ENCODE measurements at places on chromosomes 6 and 20.
A peak's percentile ranks its signal among the peaks of the same experiment; 100 is the strongest.

DNA sequence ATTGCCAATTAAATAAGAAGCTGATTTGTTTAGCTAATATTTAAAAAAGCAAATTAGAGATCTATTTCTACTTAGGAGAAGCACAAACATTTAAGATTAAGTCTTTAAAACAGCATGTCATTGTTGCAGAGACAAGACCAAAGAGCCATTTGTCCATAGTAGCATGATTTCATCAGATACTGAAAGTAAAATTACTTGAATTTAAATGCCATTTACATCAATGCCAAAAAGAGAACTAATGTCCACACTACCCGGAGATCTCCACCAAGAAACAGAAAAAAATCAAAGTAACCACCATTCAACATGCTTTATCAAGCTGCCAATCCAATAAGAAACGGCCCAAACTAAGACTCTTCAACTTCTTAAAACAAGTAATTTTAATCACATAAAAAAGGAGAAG is 15.7 kb downstream of the AURKA start:
- no peaks in the 10 kb centered on the region for H3K36me3 ChIP-seq
- H3K27ac ChIP-seq, result no peak overlapping the region
- no peak for DNase-seq
- no peak overlapping the region for H3K4me3 ChIP-seq
- no peaks in the 10 kb centered on the region for H3K4me1 ChIP-seq

DNA sequence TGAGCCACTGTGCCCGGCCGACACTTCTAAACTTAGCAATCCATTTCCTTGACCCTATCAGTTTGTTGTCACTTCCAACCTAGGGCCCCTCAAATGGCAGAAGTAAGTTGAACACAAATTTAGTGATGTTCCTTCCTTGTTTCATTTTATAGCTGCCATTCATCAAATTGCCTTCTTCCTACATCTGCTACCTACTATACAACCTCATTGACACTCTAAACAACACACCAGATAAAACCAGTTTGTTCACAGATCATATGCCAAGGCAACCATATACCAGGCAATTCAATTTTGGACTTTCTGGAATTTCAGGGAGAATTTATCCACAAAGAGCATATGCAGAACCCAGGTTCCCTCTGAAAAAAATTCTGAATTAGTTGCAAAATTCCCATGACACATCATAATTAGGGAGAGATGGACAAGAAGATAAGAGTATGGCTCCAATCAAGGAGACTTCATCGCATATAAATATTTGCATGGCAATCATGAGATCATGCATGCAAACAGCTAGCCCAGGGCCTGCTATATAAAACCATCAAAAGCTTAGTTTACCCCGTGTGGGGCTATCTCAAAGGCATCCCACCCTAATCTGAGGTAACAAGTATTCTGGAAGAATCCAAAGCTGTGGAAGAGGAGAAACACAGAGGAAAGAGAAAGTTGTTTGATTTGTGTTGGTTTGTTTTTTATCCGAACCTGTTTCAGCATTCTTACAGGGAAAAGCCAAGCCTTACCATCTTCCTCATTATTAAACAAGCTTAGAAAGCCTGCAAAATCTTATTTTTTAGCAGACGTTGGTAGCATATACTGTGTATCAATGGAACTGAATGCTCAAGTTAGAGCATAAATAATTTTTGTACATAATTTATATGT is 132.8 kb upstream of the TNFAIP3 start:
- no peaks in the 10 kb centered on the region for H3K36me3 ChIP-seq
- H3K4me1 ChIP-seq, result peaks cover 9% of the 10 kb centered on the region
- no peak for DNase-seq

- H3K36me3 ChIP-seq, result peaks cover 3% of the 10 kb centered on the region
- H3K4me3 ChIP-seq, result no peak overlapping the region
- DNase-seq, result peak; percentile 43
- H3K27ac ChIP-seq, result peak overlapping the region; percentile 64
These were observed 10.7 kb downstream of the DLL1 start for GRCh38 chr6:170279977-170280688.

GRCh38 chr6:98581705-98582104 is 252.7 kb upstream of the POU3F2 start:
- no peak overlapping the region for H3K27ac ChIP-seq
- H3K4me1 ChIP-seq, result no peaks in the 10 kb centered on the region
- H3K27me3 ChIP-seq, result no peaks in the 10 kb centered on the region
- no peak overlapping the region for H3K4me3 ChIP-seq

DNA sequence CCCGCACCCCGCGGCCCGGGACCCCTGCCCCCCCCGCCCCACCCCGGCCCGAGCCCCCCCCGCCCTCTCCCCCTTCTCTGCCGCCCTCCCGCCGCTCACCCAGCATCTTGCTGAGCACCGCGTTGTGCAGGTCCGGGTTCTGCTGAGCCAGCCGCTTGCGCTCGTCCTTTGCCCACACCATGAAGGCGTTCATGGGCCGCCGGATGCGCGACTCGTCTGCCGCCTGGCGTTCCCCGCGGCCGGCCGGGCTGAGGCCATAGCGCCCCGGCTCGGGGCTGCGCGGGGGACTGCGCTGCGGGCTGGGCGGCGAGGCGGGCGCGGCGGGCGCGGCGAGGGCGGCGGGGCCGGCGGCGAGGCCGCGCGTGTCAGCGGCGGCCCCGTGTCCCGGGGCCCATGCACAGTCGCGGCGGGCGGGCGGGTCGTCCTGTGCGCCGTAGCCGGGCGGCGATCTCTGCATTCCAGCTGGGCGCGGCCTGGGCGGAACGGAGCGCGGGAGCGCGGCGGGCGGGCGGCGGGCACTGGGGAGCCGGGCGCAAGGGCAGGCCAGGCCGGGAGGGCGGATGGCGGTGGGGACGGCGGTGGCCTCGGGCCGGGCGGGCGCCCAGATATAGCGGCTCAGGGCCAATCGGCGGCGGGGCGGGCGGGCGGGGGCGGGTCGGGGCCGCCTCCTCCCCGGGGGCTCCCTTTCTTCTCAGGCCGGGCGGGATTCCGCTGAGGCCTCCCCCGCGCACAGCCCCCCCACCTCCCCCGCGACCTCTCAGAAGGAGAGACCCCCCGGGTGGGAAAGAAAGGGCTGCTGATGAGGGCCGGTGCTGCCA is at the start of gene SOX18:
SOX18 (minus strand) TSS at position 580 of the 818 bp plus-strand sequence; CDS start at position 457, 123 bp downstream.
- peaks cover 80% of the 10 kb centered on the region for H3K27me3 ChIP-seq
- DNase-seq, result no peak
- peaks cover 30% of the 10 kb centered on the region for H3K4me1 ChIP-seq

GRCh38 chr6:89311853-89312531 is 3.1 kb downstream of the GABRR2 start:
- no peaks in the 10 kb centered on the region for H3K27me3 ChIP-seq
- DNase-seq, result no peak
- no peaks in the 10 kb centered on the region for H3K4me1 ChIP-seq
- no peak overlapping the region for H3K27ac ChIP-seq

- no peaks in the 10 kb centered on the region for H3K4me1 ChIP-seq
- peaks cover 4% of the 10 kb centered on the region for H3K27me3 ChIP-seq
- H3K4me3 ChIP-seq, result no peak overlapping the region
- H3K36me3 ChIP-seq, result no peaks in the 10 kb centered on the region
These were observed 373.7 kb downstream of the HACE1 start for GRCh38 chr6:104486035-104486434.

All from T-cell (primary cell).